ENCODE measurements at places on chromosomes 2 and 18.
A peak's percentile ranks its signal among the peaks of the same experiment; 100 is the strongest.

DNA sequence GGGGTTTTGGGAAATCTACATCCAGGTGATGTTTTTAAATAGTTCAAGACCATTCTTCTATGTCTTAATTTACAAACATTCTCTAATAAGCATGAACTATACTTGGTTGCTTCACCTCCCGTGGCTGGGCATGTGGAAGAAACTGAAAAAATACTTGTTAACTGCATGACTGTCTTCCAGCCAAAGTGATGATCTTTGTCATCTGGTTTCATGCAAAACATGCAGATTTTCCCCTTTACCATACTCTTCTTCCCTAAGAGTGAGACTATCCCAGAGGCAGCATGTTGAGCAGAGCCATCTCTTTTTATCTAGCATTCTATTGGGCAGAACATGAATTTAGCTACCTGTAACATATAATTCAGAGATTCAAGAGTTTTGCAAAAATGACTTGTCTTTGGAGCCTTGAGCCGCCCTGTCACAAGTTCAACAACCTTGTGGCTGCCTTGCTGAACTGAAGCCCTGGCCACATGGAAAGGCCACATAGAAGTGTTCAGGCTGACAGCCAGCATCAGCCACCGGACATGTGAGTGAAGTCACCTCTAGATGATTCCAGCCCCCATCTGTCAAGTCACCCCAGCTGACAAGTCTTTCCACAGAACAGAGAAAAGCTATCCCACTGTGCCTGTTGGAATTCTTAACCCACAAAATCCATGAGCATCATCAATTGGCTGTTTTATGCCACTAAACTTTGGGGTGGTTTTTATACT, 142.8 kb downstream of the ANKRD44 start:
- no peak for DNase-seq

DNA sequence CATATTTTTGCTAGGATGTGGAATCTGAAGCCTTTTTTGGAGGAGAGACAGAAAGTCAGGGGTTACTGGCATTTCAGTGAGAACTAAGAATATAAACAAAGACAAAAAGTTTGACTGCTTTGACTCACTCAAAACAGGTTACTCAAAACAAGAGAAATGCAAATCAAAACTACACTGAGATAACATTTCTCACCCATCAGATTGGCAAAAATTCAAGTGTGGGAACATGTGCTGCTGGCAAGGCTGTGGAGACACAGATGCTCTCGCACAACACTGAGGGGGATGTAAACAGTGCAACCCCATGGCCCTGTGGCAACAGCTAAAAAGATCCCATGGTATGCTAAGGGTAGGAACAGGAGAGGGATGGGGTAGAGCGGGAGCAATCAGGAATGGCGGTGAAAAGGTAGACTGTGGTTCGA, 86.6 kb downstream of the DTNB start:
- DNase-seq: no peak

DNA sequence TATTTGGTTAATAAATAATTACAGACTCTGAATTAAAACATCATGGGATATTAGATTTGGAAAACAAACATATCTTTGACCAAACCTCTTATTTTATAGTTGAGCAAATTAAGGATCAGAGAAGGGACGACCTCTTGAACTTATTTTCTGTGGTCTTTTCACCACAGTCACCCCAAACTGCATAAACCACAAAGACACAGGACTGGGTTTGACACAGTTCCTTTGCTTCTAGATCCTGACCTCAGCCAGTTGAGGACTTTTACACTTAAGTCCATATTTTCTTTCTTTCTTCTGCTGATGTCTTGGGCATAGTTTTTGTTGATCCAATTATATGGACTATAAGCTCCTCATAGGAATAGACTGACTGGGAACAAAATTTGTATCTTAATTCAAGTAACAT, 234.0 kb upstream of the SLC14A2 start:
- DNase-seq: no peak

- no peak for DNase-seq
These were observed 7.3 kb upstream of the CRYBA2 start for GRCh38 chr2:219000569-219000960.

- DNase-seq: peak; percentile 15
These were observed 97.2 kb downstream of the TDRD15 start for GRCh38 chr2:21220930-21221329.

DNA sequence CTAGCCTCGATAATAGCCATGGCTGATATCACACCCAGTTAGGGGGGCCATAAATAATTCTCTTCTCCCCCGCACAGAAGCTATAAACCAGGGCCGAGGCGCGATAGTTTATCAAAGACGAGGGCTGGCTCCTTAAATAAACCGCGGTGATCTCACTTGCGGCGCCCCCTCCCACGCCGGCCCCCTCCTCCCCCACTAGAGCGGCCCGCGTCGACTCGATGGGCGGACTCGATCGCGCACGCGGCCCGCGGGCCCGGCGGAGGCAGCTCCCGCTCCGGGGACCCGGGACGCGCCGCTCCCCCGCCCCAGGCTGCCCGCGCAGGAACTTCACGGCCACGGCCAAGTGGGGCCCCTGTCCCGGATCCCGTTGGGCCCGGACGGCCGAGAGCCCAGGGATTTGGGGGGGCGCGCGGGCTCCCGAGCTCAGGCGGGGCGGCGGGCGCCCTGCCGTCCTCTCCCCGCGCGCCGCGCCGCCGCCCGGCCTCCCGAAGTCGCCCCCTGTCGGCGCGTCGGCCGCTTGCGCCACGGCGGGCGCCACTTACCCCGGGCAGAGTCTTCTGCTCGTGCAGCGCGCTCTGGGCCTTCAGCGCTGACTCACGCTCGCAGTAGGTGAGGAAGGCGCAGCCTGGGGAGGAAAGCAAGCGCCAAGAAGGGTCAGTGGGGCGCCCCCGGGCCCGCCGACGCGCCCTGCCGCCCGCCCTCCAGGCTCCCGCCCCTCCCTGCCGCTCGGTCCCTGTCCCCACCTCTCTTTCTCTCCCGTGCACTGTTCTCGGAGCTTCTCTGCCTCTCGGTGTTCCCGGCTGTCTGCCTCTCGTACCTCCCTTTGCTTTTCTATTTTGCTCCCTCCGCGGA, 80.4 kb downstream of the CELF4 start:
- DNase-seq: no peak

GRCh38 chr2:233972941-233973575, 55.9 kb downstream of the TRPM8 start:
- DNase-seq: no peak
